Thymus (tissue), 14 donors: ENCODE measurements at places on chromosomes 16 and 17.
A peak's percentile ranks its signal among the peaks of the same experiment; 100 is the strongest.

- DNase-seq, result no peak
Observed at GRCh38 chr17:50278526-50279180, 4.4 kb downstream of the TMEM92 start.

DNA sequence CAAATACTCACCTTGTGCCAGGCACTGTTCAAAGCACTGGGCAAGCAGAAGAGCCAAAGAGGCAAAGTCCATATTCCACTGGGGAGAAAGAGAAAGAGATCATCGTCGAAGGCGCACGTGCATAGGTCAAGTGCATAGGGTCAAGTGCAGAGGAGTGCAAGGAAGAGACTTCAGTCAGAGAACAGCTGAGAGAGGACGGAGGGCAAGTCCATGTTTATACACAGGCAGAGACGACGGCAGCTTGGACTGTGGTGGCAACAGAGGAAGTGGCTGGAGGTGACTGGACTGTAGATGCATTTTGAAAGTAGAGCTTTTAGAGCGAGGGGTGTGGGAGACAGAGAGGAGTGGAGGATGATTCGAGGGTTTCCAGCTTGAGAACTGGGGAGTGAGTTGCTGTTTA lies 74.7 kb upstream of the SDK2 start:
- DNase-seq, result no peak

DNA sequence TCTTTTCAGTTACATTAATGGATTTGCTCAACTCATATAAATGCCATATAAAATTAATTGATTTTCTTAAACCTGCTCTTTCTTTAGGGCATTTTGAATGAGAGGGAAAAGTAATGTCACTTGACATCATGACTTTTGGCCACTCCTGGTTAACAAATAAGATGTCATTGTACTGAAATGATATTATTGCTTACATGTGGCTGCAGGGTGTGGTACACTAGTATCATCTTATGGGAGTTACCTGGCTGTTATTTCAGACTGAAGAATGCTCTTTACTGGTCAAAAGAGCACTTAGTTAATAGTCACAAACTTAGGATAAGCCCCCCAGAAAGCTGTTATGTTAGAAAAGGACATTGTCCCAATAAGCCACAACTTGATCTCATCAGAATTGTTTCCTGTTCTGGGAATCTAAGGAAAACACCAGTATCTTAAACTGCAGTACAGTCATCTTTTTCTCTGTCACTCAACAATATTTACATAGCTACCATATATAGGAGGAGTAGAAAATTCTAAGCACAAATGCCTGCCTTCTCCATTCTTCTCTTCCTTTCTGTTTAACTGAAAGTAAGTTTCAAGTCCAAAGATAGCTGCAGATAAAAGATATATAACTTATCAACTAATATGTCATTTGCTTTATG lies 53.9 kb upstream of the MRC2 start:
- no peak for DNase-seq

GRCh38 chr16:13039526-13039925 lies 138.1 kb downstream of the SHISA9 start:
- no peak for DNase-seq

- no peak for DNase-seq
Observed at GRCh38 chr17:4771519-4772234, at the start of gene TM4SF5. TM4SF5 (plus strand) TSS chr17:4771886; CDS start chr17:4771923, 37 bp downstream.

DNA sequence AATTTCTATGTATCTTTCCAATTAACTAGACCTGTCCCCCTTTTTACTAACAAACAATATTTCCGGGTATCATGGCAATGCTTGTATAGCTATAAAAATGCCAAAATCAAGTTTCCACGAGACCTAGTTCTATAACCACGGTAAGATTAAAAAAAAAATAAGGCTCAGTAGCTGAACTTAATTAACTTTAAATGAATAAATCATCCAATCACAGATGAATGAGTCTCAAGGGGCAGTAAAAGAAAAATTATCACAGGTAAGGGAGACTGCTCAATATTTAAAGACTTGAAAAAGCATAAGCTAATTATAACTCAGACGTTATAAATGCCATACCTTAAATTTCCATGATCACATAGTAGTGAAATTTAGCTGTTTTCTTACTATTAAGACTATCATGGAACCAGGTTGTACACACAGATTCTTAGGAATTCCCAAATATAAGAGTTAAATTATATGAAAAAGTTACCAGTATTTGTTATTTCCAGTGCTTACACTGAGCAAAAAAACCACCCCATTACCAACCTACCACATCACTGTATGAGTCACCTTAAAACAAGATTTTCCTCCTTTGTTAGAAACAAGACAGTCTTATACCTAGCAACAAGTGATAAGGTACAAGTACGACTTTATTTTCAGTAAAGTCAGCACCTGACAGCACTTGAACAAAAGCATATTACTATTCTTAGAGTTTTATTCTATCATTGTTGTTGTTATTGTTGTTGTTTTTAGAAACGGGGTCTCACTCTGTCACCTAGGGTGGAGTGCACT lies 20.6 kb downstream of the SSH2 start:
- DNase-seq, result no peak

DNA sequence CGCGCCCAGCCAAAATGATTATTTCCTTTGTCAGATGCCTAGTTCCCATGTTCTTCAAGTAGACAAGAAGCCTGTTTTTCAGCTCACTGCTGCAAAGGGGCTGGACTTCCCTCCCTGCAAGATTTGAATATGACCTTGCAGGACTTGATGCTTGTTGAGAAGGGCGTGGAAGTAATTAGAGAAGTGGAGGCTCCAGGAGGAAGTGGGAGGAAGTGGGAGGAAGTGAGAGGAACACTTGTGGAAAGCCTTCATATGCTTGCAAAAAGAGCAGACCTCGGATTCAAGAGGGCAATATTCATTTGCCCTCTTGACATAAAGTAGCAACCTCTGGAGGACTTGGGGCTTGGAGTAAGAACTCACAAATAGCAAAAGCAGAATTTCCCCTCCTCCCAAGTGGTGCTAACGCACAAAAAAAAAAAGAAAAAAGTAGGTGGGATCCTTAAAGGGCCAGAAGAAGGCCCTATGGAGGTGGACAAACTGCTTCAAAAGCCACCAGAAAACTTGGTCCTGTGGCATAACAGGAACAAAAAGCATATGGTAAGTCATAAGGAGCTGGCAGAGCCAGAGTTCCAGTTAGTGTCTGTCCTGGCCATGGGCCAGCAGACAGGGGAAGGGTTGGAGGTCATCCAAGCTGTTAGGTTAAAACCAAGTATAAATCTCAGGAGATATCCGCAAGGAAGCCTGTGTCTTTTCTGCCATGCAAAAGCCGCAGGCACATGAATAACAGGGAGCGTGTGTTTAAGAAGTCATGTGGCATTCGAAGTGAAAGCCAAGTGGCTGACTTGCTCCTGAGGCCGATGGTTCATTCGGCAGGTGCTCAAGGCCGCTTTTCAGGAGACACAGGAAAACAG lies 20.6 kb upstream of the PRKAR1A start:
- DNase-seq, result no peak

DNA sequence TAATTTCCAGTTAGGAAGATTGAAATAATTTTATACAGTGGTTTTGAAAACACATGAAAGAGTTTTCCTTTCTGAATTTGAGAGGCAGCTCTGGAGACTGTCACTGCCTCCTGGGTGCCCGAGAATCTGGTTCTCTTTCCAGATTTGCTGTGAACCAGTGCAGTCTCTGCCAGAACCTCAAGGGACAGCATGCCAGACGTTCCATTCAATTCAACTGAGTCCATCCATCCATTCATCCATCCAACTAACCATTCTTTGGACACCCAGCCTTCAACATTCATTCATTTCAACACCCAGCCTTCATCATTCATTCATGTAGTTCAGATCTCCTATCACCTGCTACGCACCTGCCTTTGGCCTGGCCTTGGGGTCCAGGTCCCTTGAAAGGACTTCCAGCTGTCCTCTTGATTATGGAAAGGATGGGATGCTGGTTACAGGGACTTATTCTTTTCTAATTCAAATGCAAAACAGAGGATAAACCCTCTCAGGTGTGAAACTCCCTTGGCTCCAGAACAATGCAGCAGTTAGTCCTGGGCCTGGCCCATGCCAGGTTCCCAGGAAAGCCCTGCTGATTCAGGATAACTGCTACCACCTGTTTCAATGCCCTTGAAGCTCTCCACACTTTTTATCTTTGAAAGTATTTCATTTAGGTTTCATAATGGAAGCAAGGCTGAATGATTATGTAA lies 68.7 kb downstream of the WSCD1 start:
- DNase-seq, result no peak

GRCh38 chr16:87924041-87924810 lies 12.1 kb downstream of the CA5A start:
- DNase-seq, result peak; percentile 32

- no peak for DNase-seq
Observed at GRCh38 chr16:69302301-69302700, 8.8 kb upstream of the VPS4A start.

DNA sequence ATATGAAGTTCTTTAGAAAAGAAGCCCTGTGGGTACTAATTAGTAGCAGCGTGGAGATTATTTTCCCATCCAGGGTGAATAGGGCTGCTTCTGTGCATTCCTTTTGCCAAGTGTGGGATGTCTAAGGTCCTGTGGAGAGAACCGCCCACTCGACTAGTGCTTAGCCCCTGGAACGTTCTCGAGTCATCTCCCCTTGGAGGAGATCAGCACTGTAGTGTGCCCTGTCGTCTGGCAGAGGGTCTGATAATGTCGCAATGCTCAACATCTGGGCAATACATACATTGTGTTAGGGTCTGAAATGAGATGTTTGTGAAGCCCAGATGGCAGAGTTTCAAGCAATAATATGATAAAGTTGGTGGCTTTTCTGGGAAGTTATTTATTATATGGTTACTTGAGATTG lies 64.8 kb downstream of the SPECC1 start:
- no peak for DNase-seq

DNA sequence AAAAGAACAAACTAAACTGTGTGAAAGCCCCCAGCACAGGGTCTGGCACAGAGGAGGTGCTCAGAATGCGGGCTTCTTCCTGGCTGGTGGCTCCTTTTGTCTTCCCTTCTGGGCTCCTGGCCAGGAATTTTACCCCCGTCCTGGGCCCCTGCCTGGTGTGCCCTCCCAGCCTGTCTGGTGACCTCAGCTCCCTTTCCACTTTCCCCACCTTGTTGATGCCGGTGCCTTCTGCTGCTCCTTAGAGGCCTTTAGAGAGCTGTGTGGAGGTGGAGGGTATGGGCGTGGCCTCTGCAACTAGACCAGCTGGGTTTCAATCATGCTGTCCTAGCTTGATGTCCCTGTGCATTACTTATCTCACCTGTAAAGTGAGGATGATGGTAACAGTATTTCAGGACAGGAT lies 16.8 kb downstream of the PIRT start:
- DNase-seq, result no peak

- DNase-seq, result no peak
Observed at GRCh38 chr16:18050234-18050633, 286.3 kb downstream of the NPIPA8 start.

- DNase-seq, result no peak
Observed at GRCh38 chr17:76139801-76140660, 1.0 kb downstream of the FOXJ1 start.

DNA sequence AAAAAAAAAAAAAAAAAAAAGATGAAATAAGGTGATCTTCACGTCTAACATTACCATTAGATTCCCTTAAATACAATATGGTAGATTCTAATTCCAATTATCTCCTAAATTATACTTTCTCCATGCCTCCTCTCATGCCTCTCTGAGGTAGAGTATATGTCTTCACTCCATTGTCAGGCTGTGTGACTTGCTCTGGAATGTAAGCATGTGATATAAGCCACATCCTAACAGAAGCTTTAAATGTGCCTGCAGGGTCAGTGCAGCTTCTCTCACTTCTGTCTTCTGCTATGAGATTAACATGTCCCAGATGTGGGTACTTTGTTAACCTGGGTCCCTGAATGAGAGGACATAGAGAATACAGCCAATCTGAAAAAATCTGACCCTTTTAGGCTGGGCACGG lies 32.6 kb downstream of the MED13 start:
- DNase-seq, result no peak

DNA sequence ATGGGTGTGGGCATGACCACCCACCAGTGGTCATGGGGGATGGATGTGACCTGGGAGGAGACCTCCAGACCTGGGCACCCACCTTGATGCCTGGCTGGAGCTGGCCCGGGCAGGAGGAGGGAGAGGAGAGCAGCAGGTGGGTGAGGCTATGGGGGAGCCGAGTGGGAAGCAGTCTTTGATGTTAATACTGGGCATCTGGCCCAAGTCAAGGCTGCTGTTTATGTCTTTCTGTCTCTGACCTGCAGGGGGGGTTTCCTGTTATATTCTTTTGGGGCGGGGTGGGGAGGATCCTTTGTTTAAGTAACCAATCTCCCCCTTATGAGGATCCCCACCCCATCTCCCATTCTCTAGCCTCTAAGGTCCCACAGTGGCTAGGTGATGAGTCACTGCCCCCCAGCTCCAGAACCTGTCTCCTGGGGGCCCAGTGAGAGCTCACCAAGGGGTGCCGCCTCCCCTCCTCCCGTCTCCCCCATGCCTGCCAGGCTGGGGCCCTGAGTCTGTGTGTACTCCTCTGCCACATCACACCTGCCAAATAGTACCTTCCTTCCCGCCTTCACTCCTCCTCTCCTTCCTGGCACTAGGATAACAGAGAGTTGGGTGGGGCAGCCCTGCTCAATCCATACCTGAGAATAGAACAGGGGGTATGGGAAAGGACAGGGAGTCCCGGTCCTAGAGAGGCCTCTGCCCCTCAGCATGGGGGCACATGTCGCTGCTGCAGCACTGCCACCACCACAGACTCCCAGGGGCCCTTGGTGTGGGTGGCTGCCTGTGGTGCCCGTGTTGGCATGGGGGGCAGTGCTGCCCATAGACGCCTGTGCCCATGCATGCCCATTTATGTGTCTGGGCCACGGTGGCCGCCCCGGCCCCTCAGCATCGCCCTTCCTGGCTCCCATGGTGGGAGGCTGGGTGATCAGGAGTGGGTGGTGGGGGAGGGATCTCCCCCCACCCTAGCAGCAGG lies 7.3 kb downstream of the THRA start:
- no peak for DNase-seq

GRCh38 chr17:4369557-4370230 lies 3.2 kb upstream of the UBE2G1 start:
- no peak for DNase-seq

DNA sequence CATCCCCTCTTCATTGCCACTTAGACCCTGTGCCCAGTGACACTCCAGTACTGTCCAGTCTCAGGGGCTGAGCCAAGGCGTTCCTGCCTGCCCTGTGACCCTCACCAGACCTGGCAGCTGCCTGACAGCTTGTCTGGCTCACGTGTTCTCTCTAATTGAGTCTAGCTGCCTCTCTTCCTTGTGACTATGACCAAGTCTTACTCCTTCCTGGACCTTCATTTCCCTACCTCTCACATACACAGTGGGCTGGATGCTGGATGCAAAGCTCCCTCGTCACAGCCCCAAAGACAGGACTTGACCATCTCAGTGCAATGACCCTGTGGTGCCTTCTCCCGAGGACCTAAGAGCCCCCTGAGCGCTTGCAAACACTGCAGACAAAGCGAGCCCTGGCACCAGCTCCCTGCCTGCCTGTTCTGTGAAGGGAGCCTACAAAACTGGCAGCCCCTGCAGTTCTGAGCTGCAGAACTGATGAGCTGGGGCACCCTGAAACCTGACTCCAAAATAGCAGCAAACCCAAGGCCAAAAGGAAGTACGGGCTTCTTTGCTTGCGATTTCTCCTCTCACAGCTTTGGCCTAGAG lies 1.7 kb downstream of the DEXI start:
- DNase-seq, result no peak

- DNase-seq, result no peak
Observed at GRCh38 chr16:86242244-86243122, 267.8 kb upstream of the FOXF1 start.

GRCh38 chr16:69793526-69793925 lies 31.4 kb downstream of the WWP2 start:
- DNase-seq, result no peak

- no peak for DNase-seq
Observed at GRCh38 chr17:79113699-79114457, 39.3 kb downstream of the ENGASE start.

GRCh38 chr17:51508048-51508447 lies 247.7 kb downstream of the UTP18 start:
- no peak for DNase-seq
